ENCODE measurements at places on chromosomes 2 and 18.

DNA sequence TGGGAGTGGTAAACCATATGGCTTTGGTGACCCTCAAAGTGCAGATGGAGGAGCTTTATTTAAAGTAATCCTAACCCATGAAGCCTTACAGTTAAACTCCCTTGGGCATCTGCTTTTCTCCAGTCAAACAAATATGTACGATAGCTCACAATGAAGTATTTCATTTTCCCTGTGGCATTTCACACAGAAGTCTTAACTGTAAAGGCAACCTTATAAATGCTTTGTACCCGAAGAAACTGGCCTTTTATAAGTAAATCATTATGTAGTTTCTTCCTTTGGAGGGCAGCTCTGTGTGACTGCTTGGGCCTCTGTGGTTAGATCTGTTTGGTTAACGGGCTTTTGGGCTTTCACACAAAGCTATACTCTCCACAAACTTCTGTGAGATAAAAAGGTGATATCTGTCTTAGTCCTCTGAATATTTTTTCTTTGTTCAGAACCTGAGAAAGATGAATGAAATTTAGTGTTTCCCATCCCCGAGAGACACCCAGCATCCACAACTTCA lies 46.6 kb downstream of the SCN1A start:
- no peak for DNase-seq

- no peak for DNase-seq
Observed at GRCh38 chr2:127535918-127536317, 435 bp downstream of the MYO7B start.

DNA sequence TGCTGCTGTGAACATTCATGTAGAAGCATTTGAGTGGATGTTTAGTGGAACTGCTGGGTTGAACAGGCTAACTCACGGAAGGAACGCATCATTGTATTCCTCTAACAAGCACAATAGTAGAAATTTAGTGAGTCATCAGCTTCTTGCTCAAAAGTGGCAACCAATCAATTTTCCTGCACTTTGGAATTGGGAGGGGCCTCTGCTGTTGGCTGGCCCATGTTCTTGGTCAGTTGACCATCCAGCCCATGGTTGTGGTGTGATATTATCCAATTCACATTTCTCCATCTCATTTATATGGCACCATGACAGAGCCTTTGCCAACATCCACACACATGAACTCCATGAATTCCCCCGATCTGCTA lies 95.0 kb downstream of the TNFRSF11A start:
- DNase-seq = no peak

DNA sequence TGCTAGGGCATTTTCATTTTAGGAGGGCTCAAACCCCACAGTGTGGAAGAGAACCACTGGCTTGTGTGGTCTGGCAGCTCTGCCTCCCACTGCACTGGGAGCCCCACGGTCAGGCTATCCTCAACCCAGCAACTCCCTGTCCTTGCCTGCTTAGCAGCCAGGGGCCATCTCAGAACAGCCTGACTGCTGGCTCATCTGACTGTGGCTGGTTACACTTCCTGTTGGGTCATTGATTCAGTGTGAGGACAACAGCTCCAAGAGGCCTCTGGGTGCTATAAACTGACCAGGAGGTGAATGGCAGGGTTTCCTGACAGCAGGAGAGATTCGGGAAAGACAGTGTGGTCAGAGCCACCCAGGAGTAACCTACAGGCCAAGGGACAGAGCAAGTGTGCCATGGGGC lies 40.1 kb downstream of the AMER3 start:
- no peak for DNase-seq

Data from omental fat pad (tissue), 4 donors.